ENCODE measurements at places on chromosomes 12 and 14.

DNA sequence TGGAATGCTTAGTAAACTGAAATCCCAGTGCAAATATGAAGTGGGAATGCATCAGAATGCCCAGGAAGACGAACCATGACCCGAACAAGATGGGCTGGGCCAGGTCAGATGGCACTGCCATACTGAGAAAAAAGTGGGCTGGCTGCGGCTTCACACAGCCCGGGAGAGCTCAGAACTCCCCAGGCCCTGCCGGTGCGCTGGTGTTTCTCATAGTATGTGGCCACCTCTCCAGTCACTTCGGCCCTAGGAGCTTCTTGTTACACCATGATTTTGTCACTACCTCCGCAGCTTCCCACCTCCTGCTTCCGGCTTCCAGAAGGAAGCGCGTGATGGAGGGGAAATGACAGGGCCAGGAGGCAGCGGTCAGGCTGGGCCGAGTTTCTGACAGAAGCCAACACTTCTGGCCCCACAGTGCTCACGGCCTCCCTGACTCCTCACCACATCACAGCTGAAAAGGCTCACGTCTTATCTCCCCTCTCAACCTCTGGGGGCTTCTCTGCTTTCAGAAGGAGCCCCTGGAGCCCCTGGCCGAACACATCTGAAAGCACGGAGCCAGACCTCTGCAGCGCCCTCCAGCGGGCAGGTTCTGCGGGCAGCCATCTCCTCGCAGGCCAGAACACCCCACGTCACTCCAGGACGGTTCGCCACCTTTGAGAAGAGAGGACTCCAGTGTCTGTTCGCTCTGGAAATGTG lies 30.7 kb downstream of the DAD1 start:
- DNase-seq: no peak

DNA sequence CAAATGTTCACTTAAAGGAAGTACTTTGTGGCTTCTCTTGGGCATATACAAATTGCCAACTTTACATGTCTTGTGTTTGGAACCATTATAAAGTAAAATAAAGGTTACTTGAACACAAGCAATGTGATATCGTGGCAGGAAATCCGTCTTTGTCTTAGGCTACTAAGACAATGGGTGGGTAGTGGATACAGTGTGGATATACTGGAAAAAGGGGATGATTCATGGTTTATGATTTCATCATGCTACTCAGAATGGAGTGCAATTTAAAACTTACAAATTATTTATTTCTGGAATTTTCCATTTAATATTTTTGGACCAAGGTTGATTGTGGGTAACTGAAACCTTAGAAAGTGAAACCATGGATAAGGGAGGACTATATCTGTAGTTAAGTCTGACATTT lies 48.4 kb downstream of the MYRFL start:
- no peak for DNase-seq

GRCh38 chr14:98551028-98551427 lies 721.0 kb downstream of the BCL11B start:
- no peak for DNase-seq

DNA sequence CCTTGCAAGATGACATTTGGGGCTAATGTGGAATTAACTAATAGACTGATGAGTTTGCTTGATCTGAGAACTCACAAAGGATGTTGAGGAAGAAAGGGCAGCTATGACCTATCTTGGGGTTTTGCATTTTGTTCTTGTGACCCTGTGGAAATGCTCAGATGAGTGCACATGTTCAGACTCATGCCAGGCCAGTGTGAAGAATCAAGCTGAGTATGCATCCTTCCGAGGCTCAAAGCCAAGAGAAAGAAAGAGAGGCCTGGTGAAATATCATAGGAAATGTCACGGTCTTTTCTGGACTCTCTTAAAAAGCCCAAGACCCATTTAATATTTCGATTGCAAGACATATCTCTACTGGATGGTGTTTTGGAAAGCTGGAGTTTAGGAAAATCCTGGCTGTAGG lies 96.3 kb downstream of the CACNA1C start:
- no peak for DNase-seq

DNA sequence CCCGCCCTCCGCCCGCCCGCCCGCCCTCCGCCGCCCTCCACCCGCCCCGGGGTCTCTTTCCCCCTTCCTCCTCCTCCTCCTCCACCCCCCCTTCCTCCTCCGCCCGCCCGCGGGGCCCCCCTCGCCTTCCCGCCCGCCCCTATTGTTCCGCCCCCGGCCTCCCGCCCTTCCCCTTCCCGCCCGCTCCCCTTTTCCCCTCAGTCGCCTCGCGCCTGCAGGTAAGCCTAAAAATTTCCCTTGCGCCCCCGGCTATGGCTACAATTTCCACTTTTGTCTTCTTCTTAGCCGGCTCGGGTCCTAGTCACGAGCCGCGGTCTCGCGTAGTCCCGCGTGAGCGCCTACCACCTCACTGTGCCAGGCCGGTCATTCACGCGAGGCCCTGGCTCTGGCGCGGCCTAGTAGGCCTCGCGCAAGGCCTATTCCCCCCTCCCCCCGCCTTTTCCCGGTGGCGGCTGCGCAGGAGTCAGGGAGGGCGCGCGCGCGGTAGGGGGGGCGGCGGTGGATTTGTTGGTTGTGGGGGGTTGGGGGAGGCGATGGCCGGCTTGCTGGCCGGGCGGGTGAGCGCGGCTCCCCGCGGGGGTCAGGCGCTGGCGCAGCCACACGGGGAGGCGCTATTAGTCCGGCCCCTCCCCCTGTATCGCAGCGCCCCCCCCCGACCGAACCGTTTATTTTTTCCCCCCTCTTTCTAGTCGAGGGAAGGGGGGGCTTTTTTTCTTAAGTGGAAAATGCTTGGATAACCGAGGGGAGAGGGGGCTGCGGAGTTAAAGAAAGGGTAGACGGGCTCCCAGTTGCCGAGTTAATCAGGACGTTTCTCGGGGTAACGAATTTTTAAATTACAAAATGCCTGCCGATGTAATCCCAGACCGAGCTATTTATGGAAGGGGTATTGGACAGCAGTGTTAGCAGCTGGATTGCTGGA lies 516 bp downstream of the PCBP2 start:
- peak; percentile 94 for DNase-seq

- no peak for DNase-seq
Observed at GRCh38 chr14:102985665-102986064, 63.2 kb downstream of the AMN start.

- no peak for DNase-seq
Observed at GRCh38 chr12:6044082-6044481, 80.4 kb downstream of the VWF start.

DNA sequence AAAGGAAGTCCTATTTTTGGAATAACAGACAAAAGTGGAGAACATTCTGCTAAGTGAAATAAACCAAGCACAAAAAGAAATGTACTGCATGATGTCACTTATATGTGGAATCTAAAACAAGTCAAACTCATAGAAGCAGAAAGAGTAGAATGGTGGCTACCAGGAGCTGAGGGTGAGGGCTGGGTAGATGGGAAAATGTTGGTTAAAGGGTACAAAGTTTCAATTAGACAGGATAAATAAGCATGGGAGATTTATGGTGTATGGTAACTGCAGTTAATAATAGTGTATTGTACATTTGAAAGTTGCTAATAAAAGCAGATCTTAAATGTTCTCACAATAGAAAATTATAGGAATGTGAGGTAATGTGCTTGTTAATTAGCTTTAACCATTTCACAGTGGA lies 12.8 kb downstream of the LUM start:
- DNase-seq: no peak

- no peak for DNase-seq
Observed at GRCh38 chr14:72688990-72689671, 204.8 kb downstream of the DPF3 start.

GRCh38 chr12:68140556-68140955 lies 19.0 kb downstream of the IFNG start:
- DNase-seq: peak; percentile 37

- DNase-seq: no peak
Observed at GRCh38 chr14:39768589-39768988, 336.4 kb upstream of the FBXO33 start.

GRCh38 chr12:51915003-51915625 lies 7.8 kb downstream of the ACVRL1 start:
- no peak for DNase-seq

DNA sequence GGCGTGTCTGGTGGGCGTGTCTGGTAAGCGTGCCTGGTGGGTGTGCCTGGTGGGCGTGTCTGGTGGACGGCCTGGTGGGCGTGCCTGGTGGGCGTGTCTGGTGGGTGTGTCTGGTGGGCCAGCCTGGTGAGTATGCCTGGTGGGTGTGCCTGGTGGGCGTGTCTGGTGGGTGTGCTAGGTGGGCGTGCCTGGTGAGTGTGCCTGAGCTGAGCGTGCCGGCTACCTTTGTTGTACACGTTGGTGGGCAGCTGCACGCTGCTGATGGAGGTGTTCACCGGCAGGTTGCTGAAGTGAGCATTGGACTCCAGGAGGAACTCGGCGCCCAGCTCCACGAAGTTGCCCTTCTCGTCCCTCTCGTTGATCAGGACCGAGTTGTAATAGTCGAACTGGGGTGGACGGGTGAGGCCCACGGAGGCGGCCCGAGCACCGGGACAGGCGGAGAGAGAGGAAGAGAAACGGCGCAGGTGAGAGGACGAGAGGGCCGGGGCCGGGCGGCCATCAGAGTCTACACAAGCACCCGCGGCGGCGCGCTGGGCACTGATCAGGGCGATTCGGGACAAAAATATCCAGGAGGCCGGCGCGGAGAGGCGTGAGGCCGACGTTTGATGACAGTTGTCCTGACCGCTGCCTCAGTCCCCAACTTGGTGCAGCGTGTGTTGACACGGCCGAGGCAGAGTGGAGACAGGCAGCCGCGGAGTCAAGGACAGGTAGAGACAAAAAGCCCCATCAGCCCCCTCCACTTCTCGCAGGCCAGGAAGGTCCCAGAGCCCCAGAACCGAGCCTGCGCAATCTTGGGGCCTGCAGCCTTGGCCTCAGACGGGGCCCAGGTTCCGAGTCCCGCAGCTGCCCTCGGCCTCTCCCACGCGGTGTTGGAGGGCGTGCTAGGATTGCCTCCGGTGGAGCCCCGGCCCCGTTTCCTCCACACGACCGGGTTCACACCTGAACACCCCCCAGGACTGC lies 10.5 kb downstream of the CACNA2D4 start:
- DNase-seq: no peak

GRCh38 chr14:58914279-58914855 lies 274.1 kb upstream of the DAAM1 start:
- DNase-seq: no peak

DNA sequence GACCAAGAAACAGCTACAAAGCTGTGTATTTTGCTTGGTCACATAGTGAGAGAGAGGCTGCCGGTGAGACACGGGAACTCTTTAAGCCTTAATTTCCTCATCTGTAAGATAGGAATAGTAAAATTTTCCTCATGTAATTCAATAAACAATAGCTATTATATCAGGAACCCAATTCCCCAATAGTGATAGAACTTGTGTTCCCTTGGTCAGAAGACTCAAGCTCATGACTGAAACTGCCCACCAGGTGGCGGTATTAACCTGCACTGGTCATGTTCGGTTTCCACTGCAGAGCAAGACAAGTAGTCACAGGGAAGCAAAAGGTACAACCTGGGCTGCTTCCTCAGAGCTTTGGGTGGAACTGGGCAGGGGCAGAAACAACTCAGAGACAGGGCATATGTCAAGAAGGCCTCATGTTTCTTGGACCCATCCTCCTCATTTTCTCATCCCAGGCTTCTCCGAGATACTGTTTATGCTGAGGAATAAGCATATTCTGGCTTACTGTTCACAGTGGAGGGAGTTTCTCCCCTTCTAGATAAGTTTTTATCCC lies 4.2 kb upstream of the AJUBA start:
- DNase-seq: peak; percentile 71

- DNase-seq: no peak
Observed at GRCh38 chr14:72598306-72598705, 295.6 kb downstream of the DPF3 start.

DNA sequence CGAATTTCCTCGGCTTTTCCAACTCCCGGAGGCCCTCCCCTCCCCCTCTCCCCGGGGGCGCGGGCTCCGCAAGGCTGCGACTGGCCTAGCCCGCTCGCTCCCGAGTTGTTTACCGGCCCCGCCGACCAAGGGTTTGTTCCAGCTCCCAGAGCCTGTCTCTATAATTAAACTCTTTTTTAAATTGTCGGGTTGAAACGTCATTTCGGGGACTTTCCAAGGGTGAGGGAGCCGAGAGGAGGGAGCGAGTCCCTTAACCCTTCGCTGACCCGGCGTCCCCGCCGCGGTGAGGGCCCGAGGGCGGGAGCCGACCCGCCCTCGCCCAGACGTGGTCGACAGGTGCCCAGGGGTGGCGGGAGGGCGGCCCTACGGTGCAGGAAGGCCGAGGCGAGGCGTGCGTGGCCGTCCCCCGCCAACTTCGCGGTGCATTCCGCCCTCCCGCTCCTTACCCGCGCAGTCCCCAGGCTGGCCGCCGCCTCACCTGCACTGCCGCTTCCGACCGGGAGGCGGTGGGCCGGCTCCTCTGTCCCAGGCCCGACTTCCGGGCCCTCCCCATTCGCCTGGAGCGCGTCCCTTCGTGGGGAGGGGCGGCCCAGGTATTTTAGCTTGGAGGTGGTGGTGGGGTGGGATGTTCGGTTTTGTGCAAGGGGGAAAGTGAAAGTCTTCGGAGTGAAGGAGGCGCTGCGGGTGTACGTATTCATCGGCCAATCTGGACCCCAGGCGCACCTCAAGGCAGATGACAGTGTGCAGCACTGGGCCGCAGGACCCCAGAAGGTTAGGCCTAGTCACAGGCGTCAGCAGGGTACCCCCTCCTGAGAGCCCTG lies 2.9 kb upstream of the ZFP36L1 start:
- DNase-seq: no peak

GRCh38 chr12:47822401-47822800 lies 2.7 kb upstream of the HDAC7 start:
- DNase-seq: no peak

DNA sequence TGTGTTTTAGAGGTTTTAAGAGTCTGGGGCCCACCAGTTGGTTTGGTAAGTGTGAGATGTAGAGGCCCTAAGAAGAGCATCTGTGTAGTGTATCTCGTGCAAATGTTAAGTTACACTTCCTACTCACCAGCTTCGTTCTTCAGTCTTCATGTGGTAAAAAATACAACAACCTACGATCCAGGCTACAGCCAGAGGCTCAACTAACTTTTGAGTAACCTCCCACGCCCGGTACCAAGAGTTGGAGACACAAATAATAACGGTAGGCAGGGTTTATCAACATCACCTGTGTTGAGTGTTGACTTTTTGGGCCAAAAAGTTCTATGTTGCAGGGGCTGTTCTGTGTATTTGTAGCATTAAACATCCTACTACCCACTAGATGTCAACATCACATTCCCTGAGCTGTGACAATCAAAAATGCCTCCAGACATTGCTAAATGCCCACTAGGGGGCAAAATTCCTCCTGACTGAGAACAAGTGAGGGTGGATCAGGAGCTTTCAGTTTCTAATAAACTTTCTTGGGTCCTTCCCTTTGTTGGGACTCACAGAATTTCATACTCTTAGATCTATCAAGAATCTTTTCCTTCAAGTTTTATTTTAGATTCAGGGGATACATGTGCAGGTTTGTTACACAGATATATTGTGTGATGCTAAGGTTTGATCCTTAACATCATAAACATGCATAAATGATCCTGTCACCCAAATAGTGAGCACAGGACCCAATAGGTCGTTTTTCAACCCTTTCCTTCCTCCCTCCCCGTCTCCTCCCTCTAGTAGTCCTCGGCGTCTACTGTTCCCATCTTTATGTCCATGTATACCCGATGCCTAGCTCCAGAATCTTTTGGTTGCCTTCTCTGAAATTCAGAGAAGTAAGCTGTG lies 94.7 kb downstream of the SLC2A13 start:
- peak; percentile 73 for DNase-seq
